ENCODE measurements at places on chromosomes 12 and 14. TPM values are rescaled to one million over a fixed set of nuclear protein-coding genes. Genes with fewer than 3 reads are reported as not detected.

Gene TCL1B
- not detected for total RNA-seq

Gene SLC7A8
- 61.2 TPM for total RNA-seq

Gene CMKLR1
- total RNA-seq: not detected

Gene GARIN6
- not detected for total RNA-seq

Gene KERA
- not detected for total RNA-seq

Data from hair follicular keratinocyte (primary cell).